ENCODE measurements at places on chromosomes 3 and 15. TPM values are rescaled to one million over a fixed set of nuclear protein-coding genes. Genes with fewer than 3 reads are reported as not detected.

DNA sequence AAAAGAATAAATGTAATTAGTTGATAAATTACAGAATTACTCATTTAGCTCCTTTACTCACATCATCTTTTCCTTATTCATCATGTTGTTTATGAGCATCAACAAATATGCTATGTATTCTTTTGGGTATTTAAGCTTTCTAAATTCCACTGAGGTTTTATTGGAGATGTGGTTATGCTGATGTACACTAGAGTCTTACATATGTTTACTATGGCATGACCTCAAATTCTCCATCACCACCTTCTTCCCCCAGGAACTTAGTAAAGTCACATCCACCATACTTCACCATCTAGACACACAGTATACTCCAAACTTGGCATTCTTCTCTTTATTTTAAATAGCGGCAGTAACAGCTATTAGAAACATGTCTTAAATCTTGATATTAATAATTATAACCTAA lies 74.1 kb upstream of the MELTF start:
- no peak for DNase-seq

- DNase-seq = no peak
Observed at GRCh38 chr3:182816181-182816580, 22.9 kb downstream of the ATP11B start.

- DNase-seq = no peak
Observed at GRCh38 chr15:25880411-25880810, 17.3 kb upstream of the ATP10A start.

KLF15 gene
- polyA plus RNA-seq = 7.6 TPM

Data from thymus (tissue), 14 donors.